ENCODE measurements at places on chromosomes 4 and X.
A peak's percentile ranks its signal among the peaks of the same experiment; 100 is the strongest.

- DNase-seq: no peak
Observed at GRCh38 chr4:147749811-147750321, 18.0 kb downstream of the ARHGAP10 start.

DNA sequence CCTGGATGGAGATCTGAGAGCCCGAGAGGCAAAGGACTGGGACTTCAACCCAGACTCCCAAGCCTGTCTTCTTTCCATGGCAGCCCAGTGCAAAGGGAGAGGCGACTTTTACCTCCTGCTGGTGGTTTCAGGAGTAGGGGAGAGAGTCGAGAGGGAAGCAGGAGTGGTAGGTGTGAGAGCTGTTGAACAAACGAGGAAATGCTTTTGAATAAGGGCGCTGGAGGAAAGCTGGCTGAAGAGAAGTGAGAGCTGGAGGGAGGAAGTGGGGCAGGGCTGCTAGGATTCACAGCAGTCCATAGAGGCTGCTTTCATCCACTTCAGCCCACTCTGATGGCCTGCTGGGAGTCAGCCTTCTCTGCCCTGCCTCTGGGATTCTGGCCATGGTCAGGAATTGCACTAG, 81.8 kb upstream of the EFNB1 start:
- DNase-seq: no peak

DNA sequence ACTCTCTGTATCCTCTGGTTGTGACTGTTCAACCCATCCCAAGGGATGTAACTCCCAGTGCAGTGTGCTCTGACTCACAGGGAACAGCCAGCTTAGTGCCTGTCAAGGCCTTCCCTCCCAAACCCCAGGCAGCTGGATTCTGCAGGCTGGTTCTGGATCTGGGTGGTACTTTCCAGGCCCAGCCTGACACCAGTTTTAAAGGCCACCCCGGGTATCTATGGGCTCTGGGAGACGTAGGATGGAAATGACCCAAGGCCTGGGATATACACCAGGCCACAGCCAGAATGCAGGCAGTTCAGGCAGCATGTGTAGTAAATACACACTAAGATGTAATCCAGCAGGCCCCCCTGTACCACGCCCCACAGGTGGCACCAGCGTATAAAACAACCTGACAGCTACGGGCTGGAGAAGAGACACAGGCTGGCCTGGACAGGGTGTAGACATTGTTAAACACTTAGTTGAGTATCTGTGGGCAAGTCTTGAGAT, 64.2 kb downstream of the SPINK2 start:
- DNase-seq: peak; percentile 7

GRCh38 chr4:87388901-87389300, 2.1 kb downstream of the HSD17B11 start:
- no peak for DNase-seq

- no peak for DNase-seq
Observed at GRCh38 chrX:54076903-54077302, 32.6 kb upstream of the PHF8 start.

- no peak for DNase-seq
Observed at GRCh38 chr4:55378617-55379467, 16.9 kb upstream of the TMEM165 start.

- no peak for DNase-seq
Observed at GRCh38 chr4:13953083-13953482, 325.6 kb upstream of the BOD1L1 start.

Measured in T-helper 9 cell (primary cell).